ENCODE measurements at places on chromosomes 11 and 22. TPM values are rescaled to one million over a fixed set of nuclear protein-coding genes. Genes with fewer than 3 reads are reported as not detected.

PIWIL4 gene
- total RNA-seq = 0.38 TPM

FEN1 gene
- total RNA-seq = 9.7 TPM

NADSYN1 gene
- total RNA-seq = 91.3 TPM

FAM227A gene
- 0.26 TPM for total RNA-seq

MAP6 gene
- total RNA-seq = not detected

IFITM10 gene
- total RNA-seq = 2.4 TPM

TMEM126B gene
- total RNA-seq = 73.5 TPM

DBX1 gene
- not detected for total RNA-seq

LRRC74B gene
- total RNA-seq = not detected
